Activated naive CD8-positive, alpha-beta T cell treated with anti-CD3 and anti-CD28 coated beads, Interleukin-2, amount 50 U/mL, for 16 hours (primary cell): ENCODE measurements at places on chromosomes 12 and 14.

GRCh38 chr14:35879151-35879648, 53.1 kb downstream of the BRMS1L start:
- DNase-seq, result no peak

DNA sequence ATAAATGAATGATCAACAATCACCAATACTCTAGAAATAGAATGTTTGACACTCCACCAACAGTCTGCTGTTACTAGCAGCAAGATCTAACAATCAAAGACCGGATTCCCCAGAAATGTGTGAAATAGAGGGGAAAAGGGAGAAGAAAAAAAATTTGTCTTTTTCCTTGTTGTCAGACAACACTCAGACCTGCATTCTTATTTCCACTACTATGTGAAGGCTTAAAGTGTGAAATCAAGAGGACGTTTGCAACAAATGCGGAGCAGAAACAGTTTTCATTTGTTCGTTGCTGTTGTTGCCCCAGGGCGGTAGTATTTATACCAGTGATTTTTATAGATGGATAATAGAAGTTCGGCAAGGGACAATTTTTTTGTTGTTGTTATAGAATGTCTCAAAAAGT, 9.2 kb downstream of the NKX2-1 start:
- DNase-seq, result no peak

DNA sequence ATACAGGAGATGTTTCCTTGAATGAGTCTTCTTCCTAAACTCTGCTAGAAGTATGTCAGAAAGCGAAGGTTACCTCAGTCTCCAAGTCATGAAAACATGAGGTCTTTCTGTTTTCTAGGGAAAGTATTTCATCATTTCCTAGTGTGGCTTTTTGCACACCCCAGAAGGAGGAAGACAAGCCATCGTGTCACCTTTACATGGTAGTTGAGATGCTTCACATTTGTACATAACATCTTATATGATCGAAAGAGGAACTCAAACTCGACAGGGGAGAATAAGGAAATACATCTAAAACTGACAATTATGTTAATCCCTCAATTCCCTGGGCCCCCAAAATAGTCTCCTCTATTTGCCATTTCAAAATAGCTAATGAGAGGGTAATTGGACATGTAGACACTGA, 214.1 kb upstream of the PLEKHG7 start:
- no peak for DNase-seq

GRCh38 chr12:124045671-124046455, 72.8 kb downstream of the ZNF664 start:
- no peak for DNase-seq

- no peak for DNase-seq
Measured at GRCh38 chr12:40254455-40255085, 29.8 kb downstream of the LRRK2 start.
